ENCODE measurements at places on chromosomes 13 and 19.
A peak's percentile ranks its signal among the peaks of the same experiment; 100 is the strongest.

DNA sequence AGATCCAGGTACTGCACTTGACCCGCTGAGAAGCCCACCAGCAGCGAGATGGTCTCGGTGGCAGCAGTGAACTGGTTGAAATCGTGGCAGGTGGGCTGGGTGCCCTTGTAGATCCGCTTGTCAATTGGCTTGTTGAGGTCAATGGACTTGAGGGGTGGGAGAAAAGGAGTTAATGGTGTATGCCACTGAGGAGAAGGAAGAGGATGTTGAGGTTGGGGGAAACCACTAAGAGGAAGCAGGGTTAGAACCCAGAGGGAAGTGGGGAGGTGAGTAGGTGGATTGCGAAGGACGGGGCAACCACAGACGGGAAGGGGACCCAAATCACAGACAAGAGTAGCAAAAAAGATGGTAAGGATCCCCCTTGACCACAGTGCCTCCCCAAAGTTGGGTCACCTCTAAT, 1.7 kb downstream of the DMWD start:
- peak; percentile 67 for DNase-seq

DNA sequence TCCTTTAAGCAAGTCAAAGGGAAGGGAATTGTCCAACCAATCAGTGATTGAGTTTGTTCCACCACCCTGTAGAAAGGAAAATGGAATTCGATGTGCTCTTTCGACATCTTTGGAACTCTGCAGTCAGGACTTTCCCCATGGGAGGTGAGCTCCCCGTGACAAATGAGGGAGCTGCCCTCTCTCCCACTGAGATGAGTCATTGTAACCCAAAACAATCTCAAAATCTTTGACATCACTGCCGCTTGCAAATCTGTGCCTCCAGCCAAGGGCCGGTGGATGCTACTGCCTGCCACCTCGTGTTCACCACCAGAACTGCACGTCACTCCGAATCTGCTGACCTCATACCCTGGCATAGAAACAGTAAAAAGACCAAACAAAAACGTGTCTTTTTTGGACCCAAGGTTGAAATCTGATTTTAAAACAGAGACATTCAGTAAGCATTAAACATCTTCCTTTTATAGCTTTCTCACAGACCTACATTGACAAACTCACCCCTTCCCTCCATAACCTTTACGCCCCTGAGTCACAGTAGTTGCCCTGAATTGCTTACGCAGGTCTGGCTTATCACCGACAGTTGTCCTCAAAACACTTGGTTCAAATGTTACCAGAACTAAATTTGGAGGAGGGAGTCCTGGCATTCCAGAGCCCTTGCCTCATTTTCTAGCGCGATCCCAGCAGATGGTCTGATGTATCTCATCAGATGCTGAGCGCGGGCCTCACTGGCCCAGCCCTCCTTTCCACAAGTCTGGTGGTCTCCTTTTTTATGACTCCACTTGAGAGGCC, 105.2 kb downstream of the COL4A2 start:
- DNase-seq, result peak; percentile 63

DNA sequence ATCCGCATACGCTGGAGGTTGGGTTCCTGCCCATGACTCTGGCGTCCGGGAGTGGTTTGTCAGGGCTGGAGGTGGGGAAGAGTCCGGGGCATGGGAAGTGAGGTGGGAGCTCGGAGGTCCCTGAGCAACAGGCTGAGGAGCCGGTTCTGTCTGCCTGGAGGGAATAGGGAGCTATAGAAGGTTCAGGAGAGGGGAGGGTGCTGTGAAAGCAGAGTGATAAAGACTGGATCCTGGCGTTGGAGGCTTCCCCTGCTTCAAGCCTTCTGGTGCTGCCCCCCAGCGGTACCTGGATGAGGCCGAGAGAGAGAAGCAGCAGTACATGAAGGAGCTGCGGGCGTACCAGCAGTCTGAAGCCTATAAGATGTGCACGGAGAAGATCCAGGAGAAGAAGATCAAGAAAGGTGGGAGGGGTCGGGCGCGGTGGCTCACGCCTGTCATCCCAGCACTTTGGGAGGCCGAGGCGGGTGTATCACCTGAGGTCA, 2.6 kb downstream of the HMG20B start:
- no peak for DNase-seq

DNA sequence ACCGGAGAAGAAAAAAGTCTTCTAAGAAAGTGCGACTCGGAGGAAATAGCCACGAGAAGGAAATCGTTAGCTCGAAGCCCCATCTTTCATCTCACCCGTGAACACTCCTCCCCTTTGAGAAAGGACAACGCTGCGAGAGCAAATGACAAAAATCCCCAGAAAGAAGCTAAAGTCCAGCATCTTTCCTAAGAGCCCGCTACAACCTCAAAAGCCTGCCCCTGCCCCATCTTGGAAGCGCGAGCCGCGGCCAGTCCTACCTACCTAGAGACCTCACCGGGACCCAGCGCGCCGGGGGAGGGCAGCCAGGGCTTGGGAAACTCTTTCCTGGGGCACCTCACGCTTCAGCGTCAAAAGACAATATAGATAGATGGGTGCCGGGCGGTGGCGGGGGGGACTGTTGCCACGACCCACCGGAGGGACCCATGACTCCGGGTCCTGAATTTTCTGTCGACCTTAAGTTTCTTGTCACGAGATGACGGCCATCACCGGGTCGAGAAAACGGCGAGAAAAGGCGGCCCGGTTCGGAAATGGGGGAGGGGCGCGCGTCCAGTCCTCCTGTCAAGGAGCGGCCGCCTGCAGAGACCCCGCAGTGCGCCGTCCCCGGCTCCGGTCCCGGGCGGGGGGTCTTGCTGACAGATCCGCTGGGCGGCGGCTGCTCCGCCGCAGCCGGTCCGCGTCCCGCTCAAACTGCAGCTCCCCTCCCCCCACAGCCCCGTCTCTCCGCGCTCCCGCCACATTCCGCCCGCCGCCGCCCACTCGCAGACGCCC, 65.9 kb downstream of the KCNRG start:
- DNase-seq, result peak; percentile 76

DNA sequence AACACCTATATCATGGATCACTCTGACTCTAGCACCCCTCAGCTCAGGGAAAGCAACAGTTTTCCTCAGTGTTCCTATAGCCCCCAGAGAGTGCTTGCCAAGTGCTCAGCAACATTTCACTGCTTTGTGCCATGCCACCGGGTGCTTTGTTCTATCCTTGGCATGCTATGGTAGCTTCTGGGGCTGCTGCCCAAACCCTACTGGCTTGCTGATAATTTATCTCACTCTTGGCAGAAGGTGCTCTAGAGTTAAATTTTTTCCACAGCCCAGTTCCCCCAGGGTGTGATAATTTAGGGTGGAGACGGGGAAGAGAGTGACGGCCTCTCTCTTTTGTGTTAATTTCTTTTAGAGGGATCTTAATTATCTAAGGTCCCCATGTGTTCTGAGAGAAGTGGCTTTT, 12.6 kb upstream of the CSNK1A1L start:
- no peak for DNase-seq

DNA sequence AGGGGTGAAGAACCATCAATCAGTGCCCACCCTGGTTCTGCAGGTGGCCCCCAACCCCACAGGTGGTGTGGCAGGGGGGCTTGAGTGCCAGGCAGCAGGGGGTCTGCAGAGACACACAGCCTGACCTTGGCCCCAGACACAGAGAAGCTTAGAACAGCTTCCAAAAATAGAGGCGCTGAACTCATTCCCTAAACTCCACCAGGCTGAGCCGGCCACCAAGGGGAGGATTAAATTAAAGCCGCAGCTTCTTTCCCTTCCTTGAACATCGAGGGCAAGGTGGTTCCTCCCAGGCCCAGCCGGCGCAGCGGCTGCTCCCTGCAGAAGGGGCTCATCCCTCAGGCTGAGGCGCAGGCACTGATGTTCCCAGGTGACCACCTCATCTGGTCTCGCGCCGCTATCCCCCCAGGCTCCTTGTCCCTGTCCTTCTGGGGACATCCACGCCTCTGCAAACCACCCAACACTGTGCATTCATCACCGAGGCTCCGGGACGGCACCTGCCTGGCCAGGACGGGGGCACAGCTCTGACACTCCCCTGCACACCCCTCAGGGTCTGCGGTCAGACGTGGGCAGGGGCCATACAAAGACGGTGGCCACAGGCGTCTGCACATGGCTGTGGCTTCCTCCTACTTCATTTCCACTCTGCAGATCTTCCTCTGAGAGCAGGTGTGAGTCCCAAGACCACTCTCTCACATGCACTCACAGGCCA, 30.9 kb downstream of the LAMP1 start:
- no peak for DNase-seq

GRCh38 chr13:32022311-32022710, 9.3 kb upstream of the FRY start:
- DNase-seq, result no peak

DNA sequence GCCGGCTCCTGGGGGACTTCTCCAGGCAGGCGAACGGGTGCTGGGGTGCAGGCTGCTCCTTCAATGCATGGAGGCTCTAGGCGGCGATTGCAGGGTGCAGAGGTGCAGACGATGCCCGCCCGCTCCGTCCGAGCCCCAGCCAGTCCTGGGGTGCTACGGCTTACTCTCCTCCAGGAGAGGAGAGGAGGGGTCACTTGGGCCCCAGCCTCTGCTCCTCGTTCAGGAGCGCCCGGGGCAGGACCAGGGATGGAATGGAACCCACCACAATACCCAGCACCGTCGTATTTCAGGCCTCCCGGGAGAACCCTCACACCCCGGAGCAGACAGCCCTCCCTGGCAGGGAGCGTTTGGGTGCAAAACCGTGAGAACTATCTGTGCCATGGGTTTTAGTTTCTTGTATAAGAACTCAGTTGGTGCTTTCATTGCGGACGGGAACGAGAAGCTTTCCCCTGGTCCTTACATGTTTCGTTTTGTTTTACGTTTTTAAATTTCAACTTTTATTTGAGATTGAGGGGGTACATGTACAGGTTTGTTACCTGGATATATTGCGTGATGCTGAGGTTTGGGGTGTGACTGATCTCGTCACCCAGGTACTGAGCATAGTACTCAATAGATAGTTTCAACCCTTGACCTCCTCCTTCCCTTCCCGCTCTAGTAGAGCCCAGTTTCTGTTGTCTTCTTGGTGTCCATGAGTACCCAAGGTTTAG, 46.8 kb downstream of the ARHGEF18 start:
- DNase-seq, result no peak

DNA sequence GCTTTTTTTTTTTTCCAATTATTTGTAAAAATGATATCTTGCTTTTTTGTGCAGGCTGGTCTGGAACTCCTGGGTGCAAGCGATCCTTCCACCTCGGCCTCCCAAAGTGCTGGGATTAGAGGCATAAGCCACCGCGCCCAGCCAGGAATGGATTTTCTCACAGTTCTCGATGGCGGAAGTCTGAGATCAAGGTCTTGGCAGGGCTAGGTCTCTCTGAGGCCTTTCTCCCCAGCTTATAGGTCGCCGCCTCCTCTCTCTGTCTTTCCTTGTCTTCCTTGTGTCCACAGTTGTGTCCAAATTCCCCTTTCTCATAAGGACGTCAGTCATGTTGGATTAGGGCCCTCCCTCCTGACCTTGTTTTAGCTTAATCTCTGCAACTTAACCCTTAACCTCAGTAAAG, 200.5 kb downstream of the UQCRFS1 start:
- DNase-seq, result no peak

Data from B cell (primary cell).